NCI-H1436 treated with DMSO at 0.1 percent for 48 hours (cell line): ENCODE measurements at places on chromosomes 12 and 14.

- DNase-seq = no peak
Measured at GRCh38 chr12:26712892-26713291, 120.1 kb downstream of the ITPR2 start.

GRCh38 chr12:47750229-47750798, 8.4 kb downstream of the RAPGEF3 start:
- DNase-seq = no peak

DNA sequence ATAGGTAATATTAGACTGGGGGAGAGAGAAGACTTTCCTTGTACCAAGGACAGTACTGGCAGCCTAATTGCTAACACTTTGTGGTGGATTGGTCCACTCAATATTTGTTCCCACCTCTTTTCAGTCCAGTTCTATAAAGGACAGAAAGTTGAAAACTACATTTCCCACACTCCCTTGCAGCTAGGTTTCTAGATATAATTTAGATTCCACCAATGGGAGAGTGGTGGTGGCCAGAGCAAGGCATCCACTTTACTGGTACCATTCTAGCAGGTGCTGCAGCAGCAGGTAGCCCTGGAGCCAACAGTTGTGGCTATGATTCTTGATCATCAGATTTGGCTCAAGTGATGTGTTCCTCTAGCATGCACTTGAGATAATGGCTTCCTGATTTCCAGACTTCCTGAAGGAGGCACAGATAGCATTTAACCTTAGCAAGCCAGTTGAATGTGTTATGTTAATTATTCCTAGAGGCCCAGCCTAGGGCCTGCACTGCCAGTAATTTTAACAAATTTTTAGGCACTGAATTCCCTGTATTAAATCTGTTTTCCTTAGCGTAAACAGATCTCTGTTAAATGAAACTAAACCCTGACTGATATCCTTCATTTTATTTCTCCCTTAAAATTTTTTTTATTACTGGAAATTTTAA, 24.4 kb downstream of the SLC38A1 start:
- DNase-seq = no peak

GRCh38 chr12:106907411-106907810, 48.3 kb upstream of the TMEM263 start:
- no peak for DNase-seq

GRCh38 chr12:8855891-8856290, 33.5 kb downstream of the A2ML1 start:
- no peak for DNase-seq

DNA sequence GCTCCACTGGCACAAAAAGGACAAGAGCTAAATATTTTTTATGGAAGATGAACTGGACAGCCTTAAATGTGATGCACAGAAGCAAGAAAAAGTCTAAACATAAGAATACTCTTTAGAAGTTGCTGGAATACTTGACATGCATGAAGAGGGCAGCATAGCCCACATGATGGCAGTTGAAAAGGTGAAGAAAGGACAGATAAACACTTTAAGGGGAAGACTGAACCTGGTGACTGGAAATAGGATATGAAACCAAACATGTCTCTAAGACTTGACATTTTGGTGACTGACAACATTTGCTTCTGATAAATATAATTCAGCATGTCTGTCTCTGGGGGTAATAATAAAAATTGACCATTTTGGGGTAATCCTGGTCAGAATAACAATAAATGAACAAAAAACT, 273.1 kb downstream of the CCDC91 start:
- DNase-seq = no peak

DNA sequence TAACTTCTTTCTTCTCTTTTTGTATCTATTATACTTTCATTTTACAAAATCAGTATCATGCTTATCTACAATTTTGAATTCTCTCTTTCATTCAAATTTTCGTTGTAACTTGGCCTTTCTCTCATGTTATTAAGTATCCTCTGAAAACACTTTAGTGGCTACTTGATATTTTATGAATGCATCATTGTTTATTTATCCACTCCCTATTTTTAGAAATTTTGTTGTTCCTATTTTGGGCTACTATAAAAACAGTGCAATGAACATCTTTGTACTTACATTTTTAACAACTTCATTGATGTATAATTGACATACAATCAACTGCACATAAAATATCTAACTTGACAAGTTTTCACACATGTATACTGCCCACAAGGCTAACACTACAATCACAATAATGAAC, 44.0 kb upstream of the AMIGO2 start:
- DNase-seq = no peak

DNA sequence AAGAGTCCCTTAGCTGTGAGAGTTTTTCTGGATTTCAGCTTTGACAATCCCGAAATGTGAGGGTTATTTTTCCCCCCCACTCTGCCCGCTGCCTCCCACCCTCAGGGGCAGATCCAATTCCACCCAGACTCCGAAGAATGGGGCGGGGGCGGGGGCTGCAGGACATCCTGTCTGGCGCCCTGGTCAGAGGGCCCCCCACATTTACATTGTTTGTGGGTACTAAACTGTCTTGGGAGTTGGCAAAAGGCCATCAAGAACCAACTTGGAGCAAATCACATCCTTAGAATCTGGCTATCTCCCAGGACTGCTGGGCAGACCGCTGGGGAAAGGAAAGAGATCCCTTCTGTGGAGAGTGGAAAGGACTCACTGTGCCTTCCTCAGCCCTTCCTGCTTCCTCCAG, 2.4 kb downstream of the EMP1 start:
- no peak for DNase-seq

GRCh38 chr14:71430321-71430677, 501.9 kb upstream of the RGS6 start:
- DNase-seq = no peak

DNA sequence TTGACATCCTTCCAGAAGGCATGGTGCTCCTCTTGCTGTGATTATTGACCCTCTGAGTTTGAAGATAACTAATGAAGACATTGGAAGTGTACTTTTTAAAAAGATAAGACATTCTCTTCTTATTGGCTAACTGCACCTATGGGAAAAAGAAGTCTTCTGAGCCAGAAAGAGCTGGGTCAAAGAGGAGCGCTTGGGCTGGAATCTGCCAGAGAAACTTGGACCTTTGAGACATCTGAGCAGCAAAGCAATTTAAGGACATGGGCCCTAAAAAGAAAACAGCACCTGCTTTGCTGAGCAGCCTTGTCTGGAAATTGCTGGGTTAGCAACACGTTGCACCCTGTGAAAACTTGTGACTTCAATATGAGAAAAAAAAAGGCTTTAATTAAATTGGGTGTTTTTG, 27.8 kb downstream of the IGF1 start:
- no peak for DNase-seq

DNA sequence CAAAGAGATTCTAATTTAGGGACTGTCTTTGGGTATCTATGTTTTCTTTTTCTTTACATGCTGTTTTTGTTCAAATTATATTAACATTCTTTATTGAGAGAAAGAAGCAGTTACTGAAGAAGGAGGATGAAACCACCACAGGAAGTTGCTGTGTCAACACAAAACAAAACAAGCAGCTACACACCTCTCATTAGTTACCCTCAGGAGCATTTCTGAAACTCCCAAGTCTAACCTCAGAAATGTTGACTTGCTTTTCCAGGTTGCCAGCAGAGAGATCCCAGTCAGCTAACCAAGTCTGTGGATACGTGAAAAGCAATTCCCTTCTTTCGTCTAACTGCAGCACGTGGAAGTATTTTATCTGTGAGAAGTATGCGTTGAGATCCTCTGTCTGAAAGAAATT, 33.5 kb downstream of the CLEC1A start:
- DNase-seq = no peak

DNA sequence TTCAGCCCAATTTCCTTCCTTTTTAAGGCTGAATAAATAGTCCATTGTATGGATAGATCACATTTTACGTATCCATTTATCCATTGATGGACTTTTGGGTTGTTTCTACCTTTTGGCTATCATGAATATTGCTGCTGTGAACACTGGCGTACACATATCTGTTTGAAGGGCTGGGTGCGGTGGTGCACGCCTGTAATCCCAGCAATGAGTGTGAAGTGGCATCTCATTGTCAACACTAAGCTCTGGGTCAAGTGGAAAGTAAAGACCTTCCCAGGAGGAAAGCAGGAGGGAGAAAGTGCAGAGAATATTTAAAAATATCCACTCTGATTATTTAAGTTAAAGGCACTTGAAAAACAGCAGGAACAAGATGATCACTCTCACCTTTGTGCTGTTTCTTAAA, 11.7 kb upstream of the PLA2G1B start:
- no peak for DNase-seq

- DNase-seq = no peak
Measured at GRCh38 chr12:131430158-131430742, 280.6 kb upstream of the SFSWAP start.
